ENCODE measurements at places on chromosomes 16 and 17.

- no peak for ATAC-seq
These were observed 105.4 kb upstream of the TBX2 start for GRCh38 chr17:61294286-61294685.

- ATAC-seq: no peak
These were observed 1.5 kb upstream of the CDH13 start for GRCh38 chr16:82625066-82625968.

- ATAC-seq: no peak
These were observed 5.4 kb downstream of the TMC8 start for GRCh38 chr17:78135858-78136500.

- ATAC-seq: peak; percentile 77
These were observed 34.3 kb downstream of the NLRC5 start for GRCh38 chr16:57023541-57024249.

- ATAC-seq: peak; percentile 77
These were observed 5.6 kb upstream of the CIITA start for GRCh38 chr16:10871157-10871991.

- ATAC-seq: no peak
These were observed 44.2 kb downstream of the ADCY7 start for GRCh38 chr16:50310308-50311133.

DNA sequence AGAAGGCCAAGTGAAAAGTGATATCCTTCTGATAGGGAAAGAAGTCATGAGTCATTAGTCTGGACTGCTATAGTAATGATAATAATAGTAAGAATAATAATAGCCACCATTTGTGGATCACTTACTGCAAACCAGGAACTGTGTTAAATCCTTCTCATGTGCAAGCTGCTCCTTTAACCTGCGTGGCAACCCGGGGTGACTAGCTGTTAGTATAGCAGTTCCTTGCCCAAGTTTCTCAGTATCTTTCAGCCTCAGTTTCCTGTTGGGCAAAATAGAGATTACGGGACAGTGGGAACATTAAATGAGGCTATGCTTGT, 129.5 kb downstream of the CDH13 start:
- ATAC-seq: no peak

- ATAC-seq: no peak
These were observed 27.1 kb downstream of the ARHGAP23 start for GRCh38 chr17:38455288-38455915.

DNA sequence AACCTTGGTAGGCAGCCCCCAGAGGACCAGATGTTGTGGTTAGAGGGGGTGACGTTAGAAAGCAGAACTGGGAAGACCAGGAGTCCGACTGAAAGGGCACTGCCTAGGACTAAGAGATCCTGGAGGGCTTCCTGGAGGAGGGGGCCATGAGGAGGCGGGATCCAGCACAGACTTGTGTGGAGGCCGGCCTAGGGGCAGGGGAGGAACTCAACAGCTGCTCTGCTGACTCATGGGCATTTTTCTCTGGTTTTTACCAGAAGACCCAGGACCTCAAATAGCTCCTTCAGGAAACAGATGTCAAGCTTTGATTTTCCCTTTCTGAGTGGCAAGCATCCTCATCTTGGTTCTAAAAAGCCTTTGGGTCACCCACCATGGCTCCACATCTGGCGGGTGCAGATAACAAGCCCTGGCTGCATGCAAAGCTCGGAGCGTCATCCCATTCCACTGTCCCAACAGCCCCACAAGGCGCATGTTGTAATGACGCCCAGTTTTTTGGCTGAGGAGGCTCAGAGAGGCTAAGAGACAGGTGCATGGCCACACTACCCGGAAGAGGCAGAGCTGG, 29.0 kb downstream of the IL21R start:
- peak; percentile 73 for ATAC-seq

- ATAC-seq: no peak
These were observed 32.3 kb downstream of the CIBAR2 start for GRCh38 chr16:85079785-85080570.

DNA sequence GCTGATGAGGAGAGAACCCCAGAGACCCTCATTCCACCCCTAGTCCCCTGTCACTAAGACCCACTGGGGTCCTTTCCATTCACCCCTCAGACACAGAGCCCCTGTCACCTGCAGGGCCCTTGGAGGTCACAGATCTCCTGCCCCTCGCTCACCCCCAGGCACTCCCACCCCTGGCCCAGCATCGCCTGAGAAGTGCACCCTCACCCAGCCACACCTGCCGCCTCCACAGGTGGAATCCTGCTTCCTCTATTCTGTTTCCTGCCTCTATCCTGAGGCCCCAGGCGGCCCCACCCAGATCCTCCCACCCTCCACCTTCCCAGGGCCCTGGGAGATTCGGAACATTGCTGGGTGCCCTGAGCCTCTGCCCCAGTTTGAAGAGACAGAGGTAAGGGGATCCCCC, 13.8 kb upstream of the KRT17 start:
- no peak for ATAC-seq

GRCh38 chr17:78621720-78622490, 44.7 kb upstream of the DNAH17 start:
- no peak for ATAC-seq

Data from stimulated activated memory B cell treated with anti-CD40 and anti-IgM and Interleukin-4, amounts not matched to agents 10 μg/mL and 1 μg/mL and 100 μg/mL, for 72 hours (primary cell).